CD4-positive, alpha-beta T cell treated with Interleukin-4 for 4 hours (primary cell): ENCODE measurements at places on chromosomes 7 and 10.
A peak's percentile ranks its signal among the peaks of the same experiment; 100 is the strongest.

- no peak for DNase-seq
Observed at GRCh38 chr10:87671139-87671815, 11.6 kb downstream of the PAPSS2 start.

DNA sequence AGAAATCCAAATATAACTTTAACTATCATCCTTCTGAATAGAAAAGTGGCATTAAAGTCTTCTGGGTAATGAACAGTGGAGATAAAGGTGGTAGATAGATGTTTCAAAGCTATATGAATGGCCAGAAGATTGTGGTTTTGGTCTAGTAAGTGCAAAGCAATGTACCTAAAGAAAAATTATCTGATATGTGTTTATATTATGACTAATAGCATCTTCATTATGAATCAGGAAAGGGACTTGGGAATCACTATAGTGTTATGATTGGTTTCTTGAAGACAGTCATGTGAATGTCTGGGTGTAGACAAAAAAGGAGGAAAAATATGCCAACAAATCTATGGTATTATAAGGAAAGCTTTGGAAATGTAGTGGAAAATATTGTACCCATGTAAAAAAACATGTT is 3.0 kb downstream of the ZNF518A start:
- no peak for DNase-seq

DNA sequence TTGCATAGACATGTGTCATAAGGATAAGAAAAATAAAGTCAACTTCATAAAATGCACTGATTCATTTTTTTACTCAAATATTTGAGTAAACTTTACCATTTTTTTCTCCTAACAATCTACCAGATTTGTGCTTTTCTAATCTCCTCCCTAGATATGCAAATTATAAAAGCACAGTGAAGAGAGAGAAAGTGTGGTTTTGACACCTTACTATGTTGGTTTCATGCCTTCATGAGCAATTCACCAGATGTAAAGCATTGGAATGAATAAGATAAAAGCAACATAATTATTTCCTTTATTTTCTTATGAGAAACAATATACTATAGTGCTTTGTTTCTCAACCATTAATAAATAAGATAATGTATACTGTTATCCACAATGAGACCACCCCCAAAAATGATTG is 432.5 kb upstream of the PCDH15 start:
- DNase-seq, result no peak

- DNase-seq, result no peak
Observed at GRCh38 chr7:111677848-111678247, 115.6 kb upstream of the IMMP2L start.

- no peak for DNase-seq
Observed at GRCh38 chr7:122100021-122100420, 44.0 kb downstream of the AASS start.

- no peak for DNase-seq
Observed at GRCh38 chr7:42198974-42199668, 37.9 kb downstream of the GLI3 start.

DNA sequence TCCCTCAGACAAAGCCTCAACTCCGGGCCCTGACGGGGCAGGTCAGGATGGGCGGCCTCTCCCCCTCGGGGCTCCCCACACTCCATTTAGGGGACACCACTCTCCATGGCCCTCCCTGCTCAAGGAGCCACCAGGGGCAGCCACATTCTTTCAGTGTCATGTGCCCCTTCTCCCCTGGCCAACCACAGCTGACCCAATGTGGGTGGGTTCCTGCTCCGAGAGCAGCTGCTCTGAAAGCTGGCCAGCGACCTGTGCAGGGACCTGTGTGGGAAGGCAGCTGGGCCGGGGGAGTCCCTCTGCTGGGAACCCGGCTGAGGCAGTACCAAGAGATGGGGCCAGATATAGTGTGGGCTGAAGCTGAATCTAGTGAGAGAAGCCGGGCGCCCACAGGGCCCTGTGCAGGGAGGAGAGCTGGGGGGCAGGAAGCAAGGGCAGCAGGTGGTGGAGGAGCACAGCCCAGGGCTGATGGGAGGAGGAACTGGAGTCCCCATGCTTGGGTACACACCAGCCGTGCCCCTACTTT is 40.6 kb upstream of the NPFFR1 start:
- DNase-seq, result no peak

GRCh38 chr10:13528875-13529713 is at the start of gene BEND7:
Gene BEND7, minus strand, starts transcription at chr10:13529014. Its CDS starts 481 bp downstream, at chr10:13528533.
- no peak for DNase-seq

DNA sequence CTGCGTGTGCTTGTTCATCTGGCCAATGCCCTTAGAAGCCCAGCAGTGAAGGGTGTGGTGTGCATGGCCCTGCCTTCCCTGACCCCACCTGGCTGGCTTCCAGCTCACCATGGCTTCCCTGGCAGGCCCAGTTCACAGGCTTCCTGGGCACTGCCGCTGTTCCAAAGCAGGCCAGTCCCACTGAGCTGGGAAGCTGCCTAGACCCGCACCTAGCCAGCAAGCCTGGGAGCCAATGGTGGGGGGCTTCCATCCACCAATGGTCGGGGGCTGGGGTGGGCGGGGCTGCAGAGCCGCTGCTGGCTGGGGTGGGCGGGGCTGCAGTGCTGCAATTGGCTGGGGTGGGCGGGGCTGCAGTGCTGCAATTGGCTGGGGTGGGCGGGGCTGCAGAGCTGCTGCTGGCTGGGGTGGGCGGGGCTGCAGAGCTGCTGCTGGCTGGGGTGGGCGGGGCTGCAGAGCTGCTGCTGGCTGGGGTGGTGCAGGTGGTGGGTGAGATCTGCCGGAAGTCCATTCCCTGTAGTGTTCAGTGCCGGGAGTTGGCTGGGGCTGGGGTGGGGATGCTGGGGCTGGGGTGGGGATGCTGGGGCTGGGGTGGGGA is 12.4 kb downstream of the CALY start:
- DNase-seq, result peak; percentile 55

GRCh38 chr10:79152423-79152817 is 83.7 kb downstream of the ZMIZ1 start:
- no peak for DNase-seq

- DNase-seq, result no peak
Observed at GRCh38 chr7:21893401-21893800, 52.3 kb downstream of the CDCA7L start.

GRCh38 chr7:42099066-42099465 is 137.9 kb downstream of the GLI3 start:
- no peak for DNase-seq

DNA sequence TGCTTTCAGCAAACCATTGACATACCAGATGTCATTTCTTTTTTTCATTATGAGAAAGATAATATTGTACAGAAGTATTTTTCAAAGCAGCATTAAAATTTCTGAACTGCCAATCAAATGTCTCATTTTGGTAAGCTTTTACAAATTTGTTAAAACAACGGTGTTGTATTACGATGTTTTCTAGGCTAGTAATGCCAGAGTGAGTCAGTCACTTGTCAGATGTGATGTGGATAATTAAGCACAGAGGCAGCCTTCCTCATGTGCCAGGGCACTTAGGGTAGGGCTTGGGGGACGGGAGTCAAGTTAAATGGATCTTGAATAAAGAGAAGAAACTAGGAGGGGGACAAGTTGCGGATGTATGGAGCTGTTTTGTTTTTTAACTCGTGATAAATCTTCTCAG is 10.1 kb downstream of the PSTK start:
- no peak for DNase-seq

DNA sequence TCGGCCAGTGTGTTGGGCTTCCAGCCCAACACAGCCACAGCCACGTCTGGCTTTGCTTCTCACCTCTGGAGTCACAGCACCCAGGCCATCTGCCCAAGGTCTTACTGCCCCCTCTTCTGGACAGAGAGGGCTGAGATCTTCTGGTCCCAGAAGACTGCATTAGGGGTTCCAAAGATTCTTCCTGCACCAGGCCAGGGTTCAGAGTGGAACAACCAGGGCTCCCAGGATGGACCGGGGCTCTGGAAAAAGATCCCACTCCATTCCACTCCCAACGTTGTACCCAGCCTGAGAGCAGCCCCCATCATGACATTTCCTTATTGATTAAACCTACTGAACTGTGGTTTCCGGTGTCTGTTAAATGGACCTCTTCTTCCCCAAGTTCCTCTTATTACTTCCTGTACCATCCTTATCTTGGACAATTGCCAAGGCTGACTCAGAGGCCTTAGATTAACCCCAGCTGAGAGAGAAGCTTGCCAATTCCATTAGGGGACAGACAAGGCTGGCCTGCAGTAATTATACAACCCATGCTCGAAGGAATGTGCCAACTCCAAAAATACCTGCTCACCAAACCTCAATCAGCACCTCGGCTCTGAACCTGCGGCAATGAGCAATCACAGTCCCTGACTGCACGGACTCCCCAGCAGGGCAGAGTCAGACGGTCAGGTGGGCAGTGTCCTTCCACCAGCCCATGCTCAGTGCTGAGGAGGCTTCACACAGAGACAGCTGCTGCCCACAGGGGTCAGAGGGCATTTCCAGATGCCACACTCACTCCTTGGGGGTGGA is 47.9 kb upstream of the NPFFR1 start:
- peak; percentile 55 for DNase-seq

GRCh38 chr10:72122221-72122620 is 33.9 kb upstream of the SPOCK2 start:
- no peak for DNase-seq

GRCh38 chr7:4868493-4868892 is 6.7 kb upstream of the PAPOLB start:
- no peak for DNase-seq

DNA sequence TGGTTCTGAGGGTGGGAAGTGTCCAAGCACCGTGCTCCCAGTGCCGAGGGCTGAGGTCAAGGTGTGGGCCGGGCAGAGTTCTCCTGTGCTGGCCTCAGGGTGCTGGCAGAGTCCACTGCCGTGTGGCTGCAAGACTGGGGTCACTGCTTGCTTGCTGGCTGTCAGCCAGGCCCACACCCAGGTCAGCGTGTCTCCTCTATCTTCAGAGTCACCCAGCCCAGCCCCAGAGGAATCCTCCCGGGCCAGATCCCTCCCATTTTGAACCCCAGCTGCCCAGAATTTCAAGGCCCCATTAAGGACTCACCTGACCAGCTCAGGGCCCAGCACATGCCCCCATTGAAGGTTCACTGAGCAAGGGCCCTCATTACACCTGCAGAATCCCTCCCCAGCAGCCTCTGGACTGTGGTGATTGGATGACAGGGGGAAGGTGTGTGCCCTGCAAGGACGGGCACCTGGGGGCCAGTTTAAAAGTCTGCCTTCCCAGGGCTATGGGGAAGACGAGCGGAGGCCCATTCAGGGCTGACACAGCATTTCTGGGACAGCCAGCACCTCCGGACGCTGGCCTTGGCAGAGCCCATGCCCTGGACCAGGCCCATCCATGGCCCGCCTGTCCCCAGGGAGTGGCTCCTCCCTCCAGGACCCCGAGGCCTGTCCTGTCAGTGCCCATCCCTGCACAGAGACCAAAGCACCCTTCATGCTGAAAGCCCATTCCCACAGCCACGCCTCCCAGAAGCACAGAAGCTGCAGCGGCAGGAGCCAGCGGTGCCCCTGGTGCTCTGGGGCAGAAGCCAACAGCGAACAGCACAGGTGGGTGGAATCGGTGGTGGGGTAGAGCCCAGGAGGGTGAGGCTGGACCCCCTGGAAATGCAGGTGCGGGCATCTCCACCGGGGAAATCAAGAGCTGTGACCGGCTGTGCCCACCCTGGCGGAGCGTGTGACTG is 45.1 kb upstream of the PPP2R2D start:
- DNase-seq, result no peak

- no peak for DNase-seq
Observed at GRCh38 chr10:120492346-120492745, 35.3 kb downstream of the PLPP4 start.

DNA sequence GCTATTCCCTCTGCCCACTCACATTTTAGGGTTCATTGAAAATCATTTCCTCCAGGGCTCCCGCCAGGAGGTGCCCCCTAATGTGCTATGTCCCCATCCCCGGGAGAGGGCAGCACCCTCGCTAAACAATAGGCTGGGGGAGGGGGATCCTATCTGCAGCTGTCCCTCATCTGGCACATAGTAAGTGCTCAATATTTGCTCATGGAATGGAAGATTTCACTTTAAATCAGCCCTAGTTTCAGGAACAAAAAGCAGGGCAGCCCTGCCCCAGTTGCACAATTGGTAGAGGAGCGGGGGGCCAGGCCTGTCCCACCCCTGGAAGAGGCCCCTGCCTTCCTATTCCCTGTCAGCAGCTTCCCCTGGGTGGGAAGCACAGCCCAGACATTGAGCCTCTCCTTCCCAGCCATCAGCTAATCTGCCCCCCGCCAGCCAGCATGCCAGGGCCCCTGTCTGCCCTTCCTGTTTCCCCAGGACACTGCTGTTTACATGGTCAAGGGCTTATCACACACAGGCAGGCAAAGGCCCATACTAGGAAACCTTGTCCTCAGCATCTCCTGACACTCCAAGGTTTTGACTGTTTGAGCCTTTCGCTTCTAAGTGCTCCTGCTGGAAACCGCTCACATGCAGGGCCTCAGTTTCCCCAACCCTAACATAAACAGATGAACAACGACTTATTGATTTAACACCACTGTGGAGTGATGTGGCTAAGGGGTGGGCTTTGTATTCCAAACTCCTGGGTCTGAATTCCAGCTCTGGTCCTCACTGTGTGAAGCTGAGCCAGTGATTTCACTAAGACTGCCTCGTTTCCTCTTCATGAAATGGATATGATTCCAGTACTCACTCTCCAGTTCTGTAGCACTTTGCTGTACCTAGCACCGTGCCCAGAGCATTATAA is 130.7 kb upstream of the ZMIZ1 start:
- DNase-seq, result peak; percentile 5

DNA sequence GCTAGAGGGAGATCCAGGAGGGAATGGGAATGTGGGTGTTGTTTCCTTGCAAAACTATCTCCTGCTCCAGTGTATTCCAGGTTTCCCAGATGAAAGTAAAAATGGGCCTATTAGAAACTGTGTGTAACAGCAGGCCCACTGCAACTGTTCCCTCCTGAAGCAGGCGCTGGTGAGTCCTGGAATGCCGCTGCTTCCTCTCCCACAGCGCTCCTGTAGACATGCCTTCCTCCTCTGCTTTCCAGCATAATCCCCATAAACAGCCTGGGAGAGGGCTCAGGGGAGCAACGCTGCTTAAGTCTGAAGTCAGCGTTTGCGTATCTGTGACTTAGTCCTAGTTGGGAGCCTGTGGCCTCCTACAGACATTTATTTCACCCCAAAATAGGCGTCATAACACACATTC is 551.0 kb upstream of the FOXK1 start:
- no peak for DNase-seq

GRCh38 chr10:70942125-70942524 is 53.8 kb upstream of the PCBD1 start:
- no peak for DNase-seq

DNA sequence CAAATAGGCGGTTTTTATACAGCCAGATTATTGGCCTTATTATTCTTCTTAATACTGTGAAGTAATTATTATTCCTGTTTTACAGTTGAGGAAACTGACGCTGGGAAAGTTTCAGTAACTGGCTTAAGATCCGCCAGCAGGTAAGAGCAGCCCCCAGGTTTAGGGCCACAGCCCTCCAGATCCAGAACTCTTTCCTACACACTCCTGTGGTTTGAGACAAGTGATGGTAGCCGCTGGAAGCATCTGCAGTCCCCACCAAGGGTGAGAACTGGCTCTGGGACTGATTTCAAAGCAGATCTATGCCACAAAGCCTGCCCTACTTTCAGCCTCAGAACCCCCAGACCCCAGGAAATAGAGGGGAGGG is 3.0 kb upstream of the UNC5B start:
- no peak for DNase-seq
